ENCODE measurements at places on chromosomes 1 and 21.

DNA sequence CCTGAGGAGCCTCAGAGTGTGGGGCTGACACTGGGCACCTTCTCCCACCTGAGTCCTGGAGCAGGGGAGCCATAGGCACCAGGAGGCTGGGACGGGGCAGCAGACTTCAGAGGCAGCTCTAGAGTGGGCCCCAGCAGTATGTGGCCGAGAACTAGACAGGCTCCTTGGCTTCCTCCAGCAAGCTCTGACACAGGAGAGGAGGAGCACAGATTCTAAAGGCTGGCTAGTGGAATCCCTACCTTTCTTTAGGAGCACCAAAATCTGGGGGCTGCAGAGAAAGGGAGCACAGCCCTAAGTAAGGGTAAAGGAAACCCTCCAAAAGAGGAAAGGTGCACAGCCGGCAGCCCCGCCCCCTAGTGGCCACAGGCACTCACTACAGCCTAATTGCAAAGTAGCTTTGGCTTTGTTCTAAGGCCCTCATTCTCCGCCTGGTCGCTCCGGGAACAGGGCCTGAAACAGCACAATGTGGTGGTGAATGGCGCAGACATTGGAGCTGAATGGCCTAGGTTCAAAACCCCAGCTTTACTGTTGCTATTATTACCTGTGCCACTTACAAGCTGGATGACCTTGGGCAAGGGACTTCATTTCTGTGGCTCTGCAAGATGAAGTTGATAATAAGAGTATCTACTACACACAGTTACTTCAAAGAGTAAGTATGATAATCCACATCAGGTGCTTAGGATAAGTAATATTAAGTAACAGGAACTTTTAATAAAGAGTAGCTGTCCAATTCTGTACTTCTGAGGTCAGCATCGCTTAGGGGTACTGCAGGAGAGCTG, 8.8 kb upstream of the GUCA2A start:
- peak; percentile 56 for DNase-seq

- DNase-seq = no peak
These were observed 58.1 kb downstream of the SYDE2 start for GRCh38 chr1:85142753-85143152.

- no peak for DNase-seq
These were observed 49.2 kb upstream of the GJA8 start for GRCh38 chr1:147853391-147853790.

DNA sequence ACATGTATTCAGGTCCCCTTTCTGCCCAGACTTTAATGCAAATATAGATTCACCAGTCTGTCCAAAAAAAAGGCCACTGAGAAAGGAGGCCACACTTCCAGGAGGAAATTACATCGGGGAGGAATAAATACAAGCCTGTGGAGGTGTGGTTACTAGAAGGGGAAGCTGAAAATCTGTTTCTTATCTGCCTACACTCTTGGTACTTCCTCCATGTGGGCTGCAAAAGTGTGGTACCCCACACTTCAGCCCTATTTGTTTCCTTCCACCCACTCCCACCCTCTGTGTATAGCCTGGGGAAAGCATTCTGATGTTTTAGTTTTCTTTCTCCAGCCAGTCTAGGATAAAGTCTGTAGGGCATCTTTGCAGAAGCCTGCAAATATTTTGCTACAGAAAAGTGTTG, 38.4 kb downstream of the UTP25 start:
- no peak for DNase-seq

DNA sequence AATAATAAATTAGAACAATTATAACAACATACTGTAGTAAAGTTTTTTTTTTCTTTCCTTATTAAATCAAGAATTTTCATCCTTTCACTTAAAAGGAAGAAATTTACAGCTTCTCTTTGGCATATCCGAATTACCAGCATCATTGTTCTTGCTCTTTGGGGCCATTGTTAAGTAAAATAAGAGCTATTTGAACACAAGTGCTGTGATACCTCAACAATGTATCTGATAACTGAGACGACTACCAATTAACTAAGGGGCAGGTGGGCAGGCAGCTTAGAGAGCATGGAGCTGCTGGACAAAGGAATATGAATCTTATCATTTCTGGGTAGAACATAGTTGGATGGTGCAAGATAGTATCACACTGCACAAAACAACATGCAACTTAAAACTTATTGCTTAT, 719.9 kb upstream of the TMPRSS15 start:
- no peak for DNase-seq

- no peak for DNase-seq
These were observed 475.4 kb downstream of the PTBP2 start for GRCh38 chr1:97196825-97197516.

- DNase-seq = peak; percentile 89
These were observed 11.7 kb upstream of the CD101 start for GRCh38 chr1:116989835-116990234.

GRCh38 chr1:42302034-42302433, 33.0 kb downstream of the FOXJ3 start:
- no peak for DNase-seq

- peak; percentile 64 for DNase-seq
These were observed 1.1 kb downstream of the IGSF3 start for GRCh38 chr1:116666187-116667077.

GRCh38 chr21:35048706-35049617, at the start of gene RUNX1:
TSS of gene RUNX1 (minus strand) at chr21:35049302.
- peak; percentile 66 for DNase-seq

GRCh38 chr1:226960944-226961765, 21.1 kb downstream of the COQ8A start:
- no peak for DNase-seq

- DNase-seq = no peak
These were observed 17.2 kb downstream of the RBM15 start for GRCh38 chr1:110356379-110356778.

DNA sequence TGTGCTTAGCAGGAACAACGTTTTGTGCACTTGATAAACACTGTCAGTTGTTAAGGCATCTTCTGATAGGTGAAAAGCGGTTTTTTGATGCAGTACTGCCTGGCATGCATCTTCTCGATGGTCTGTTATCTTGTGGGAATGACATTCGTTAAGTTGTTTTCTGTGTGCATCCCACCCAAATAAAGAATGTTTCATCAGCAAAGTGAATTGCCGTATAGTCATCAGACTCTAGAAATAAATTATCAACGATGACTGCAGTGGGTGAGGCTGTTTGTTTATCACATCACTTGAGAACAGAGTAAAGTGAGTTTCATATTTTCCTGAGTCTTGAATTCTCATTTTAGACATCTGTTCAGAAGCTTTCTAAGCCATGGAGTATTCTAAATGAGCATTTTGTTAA, 34.1 kb downstream of the NFIA start:
- DNase-seq = peak; percentile 58

Measured in muscle of leg (tissue), 16 donors.